ENCODE measurements at places on chromosomes 3 and 15. TPM values are rescaled to one million over a fixed set of nuclear protein-coding genes. Genes with fewer than 3 reads are reported as not detected.

The SIDT1 gene
- 3.5 TPM for total RNA-seq

The ALDH1A2 gene
- total RNA-seq, result 27.3 TPM

The SLC15A2 gene
- 63.6 TPM for total RNA-seq

The UCN2 gene
- not detected for total RNA-seq
